ENCODE measurements at places on chromosomes 16 and 17.

GRCh38 chr17:76237859-76238313 lies 2.4 kb downstream of the RNF157 start:
- DNase-seq = no peak

DNA sequence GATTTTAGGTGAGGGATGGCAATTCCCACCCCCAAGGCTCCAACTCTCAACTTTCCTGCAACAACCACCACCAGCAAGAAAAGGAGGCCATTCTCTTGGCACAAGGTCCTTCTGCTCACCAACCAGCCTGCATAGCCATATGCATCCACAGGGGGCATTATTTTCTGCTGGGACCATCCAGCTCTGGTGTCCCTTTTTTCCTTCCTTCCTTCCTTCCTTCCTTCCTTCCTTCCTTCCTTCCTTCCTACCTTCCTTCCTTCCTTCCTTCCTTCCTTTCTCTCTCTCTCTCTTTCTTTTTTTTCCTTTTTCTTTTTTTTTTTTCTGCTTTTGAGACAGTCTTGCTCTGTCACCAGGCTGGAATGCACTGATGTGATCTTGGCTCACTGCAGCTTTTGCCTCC lies 21.1 kb upstream of the COX10 start:
- DNase-seq = no peak

DNA sequence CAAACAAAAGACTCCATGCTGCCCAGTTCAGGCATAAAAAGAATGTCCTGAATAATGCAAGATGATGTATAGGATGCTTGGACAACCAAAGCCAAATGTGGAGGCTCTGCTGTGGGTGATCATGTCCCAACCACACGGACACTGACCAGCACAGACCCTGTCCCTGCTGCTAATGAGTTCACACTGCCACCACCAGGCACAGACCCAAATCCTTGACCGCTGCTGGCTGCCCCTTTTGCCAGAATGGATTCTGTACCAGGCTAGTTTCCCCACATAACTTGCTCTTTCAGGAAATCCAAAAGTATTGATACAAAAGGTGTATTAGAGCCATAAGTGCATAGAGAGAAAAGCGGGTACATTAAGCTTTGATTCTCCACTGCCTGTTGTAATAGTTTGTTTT lies 60.9 kb downstream of the XYLT1 start:
- no peak for DNase-seq

DNA sequence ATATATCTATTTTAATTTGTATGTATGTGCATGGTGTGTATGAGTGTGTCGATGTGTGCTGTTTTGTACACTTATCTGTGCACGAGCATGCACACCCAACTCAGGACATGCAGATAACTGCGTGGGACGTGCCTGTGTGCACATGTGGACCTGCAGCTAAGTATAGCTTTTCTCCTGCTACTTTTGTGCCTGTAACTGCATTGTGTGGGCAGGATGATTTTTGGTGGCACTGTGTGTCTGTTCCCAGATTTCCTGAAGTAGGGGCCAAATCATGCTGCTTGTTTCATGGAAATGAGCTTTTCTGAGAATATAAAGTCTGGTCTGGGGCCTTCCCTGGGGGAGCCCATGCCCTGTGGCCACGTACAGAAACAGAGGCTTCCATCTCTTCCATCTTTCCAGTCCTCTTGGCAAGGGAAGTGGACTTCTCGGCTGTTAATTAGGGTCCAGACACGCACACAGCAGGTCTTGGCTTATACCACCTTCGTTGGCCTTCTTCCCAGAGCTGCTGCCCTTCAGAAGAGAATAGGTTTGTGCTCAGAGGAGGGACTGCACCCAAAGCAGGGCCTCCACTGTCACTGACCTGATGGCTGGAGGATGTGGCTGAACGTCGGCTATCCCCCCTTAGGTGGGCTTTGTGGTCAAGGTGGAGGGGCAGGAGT lies 30.2 kb downstream of the SPNS3 start:
- no peak for DNase-seq

GRCh38 chr16:48537275-48537674 lies 72.7 kb downstream of the N4BP1 start:
- no peak for DNase-seq

GRCh38 chr17:21381076-21381706 lies 5.0 kb downstream of the KCNJ12 start:
- no peak for DNase-seq
